ENCODE measurements at places on chromosomes 7 and 10. TPM values are rescaled to one million over a fixed set of nuclear protein-coding genes. Genes with fewer than 3 reads are reported as not detected.
A peak's percentile ranks its signal among the peaks of the same experiment; 100 is the strongest.

The SEC23IP gene
- polyA plus RNA-seq, result 12.4 TPM

The MSMB gene
- polyA plus RNA-seq, result not detected

The SPDYE6 gene
- not detected for polyA plus RNA-seq

The SFXN3 gene
- 11.1 TPM for polyA plus RNA-seq

The MYL10 gene
- polyA plus RNA-seq, result not detected

The LGI1 gene
- 1.8 TPM for polyA plus RNA-seq

The GIMAP1 gene
- polyA plus RNA-seq, result 2.7 TPM

DNA sequence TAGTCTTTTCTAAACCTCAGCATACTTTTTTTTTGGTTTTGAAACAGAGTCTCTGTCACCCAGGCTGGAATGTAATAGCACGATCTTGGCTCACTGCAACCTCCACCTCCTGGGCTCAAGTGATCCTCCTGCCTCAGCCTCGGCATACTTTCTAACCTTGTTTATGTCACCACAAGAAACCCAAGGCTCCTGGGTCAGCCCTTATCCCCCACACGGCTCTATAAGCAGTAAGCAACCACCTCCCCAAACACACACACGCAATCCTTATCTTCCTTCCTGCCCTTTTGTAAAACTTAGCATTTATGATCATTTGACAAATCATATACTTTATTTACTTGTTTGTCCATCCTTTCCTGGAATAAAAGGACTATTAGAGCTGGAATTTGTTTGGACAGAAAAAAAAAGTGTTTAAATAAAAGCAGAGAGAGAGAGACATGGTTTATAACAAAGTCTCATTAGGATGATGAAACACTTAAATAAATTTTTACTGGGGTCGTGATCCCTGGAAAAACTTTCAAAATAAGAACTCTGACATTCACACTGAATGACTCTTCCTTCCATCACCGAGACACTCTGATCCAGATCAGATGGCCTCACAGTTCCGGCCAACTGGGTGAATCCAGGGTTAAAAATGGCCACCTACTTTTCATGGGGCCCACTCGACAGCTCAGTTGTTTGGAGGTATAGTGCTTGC, 72.7 kb upstream of the PIK3CG start:
- no peak overlapping the region for H3K27ac ChIP-seq
- DNase-seq, result no peak
- H3K36me3 ChIP-seq, result no peaks in the 10 kb centered on the region
- no peaks in the 10 kb centered on the region for H3K27me3 ChIP-seq

DNA sequence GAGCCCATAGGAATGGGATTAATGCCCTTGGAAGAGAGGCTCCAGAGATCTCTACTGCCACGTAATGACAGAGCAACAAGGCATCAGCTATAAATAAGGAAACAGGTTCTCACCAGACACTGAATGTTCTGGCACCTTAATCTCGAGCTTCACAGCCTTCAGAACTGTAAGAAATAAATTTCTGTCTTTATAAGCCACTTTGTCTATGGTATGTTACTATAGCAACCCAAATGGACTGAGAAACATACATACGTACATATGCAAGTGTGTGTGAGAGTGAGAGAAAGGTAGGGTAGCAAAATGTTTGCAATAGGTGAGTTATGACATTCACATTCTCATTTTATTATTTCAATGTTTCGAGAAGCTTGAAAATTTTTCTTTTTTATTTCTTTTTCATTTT, 22.1 kb upstream of the HTR5A start:
- no peaks in the 10 kb centered on the region for H3K4me1 ChIP-seq
- H3K36me3 ChIP-seq, result no peaks in the 10 kb centered on the region
- no peak for DNase-seq
- H3K27ac ChIP-seq, result no peak overlapping the region

GRCh38 chr7:114922652-114923402, 933 bp downstream of the MDFIC start:
- H3K4me1 ChIP-seq, result peaks cover 32% of the 10 kb centered on the region
- no peaks in the 10 kb centered on the region for H3K36me3 ChIP-seq
- H3K27me3 ChIP-seq, result no peaks in the 10 kb centered on the region
- DNase-seq, result peak; percentile 82
- peak overlapping the region; percentile 68 for H3K4me3 ChIP-seq

GRCh38 chr7:158655931-158656441, 48.6 kb downstream of the NCAPG2 start:
- H3K4me3 ChIP-seq, result no peak overlapping the region
- no peak overlapping the region for H3K27ac ChIP-seq
- DNase-seq, result no peak
- no peaks in the 10 kb centered on the region for H3K27me3 ChIP-seq
- H3K4me1 ChIP-seq, result no peaks in the 10 kb centered on the region

GRCh38 chr7:31437250-31437865, 76.5 kb upstream of the ITPRID1 start:
- no peaks in the 10 kb centered on the region for H3K27me3 ChIP-seq
- H3K4me1 ChIP-seq, result no peaks in the 10 kb centered on the region
- no peak overlapping the region for H3K4me3 ChIP-seq
- no peak overlapping the region for H3K27ac ChIP-seq
- no peak for DNase-seq

GRCh38 chr10:114604357-114605130, 53.5 kb downstream of the ABLIM1 start:
- no peak overlapping the region for H3K27ac ChIP-seq
- peaks cover 40% of the 10 kb centered on the region for H3K4me1 ChIP-seq

DNA sequence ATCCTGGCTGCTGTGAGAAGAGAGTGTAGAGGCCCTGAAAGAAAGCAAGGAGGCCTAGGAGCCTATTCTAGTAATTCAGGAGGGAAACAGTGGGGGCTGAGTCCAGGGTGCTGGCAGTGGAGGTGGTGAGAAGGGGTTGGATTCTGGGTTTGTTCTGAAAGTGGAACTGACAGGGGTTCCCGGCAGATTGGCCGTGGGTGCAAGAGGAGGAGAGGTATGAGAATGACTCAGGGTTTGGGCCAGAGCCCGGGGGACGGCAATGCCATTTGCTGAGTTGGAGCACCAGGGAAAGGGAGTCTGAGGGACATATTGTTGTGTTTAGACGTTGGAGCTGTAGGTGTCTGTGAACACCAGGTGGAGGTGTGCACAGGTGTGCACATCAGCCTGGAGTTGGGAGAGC, 38.5 kb downstream of the NPTX2 start:
- no peak for DNase-seq
- no peaks in the 10 kb centered on the region for H3K36me3 ChIP-seq
- no peaks in the 10 kb centered on the region for H3K4me1 ChIP-seq
- H3K27me3 ChIP-seq, result no peaks in the 10 kb centered on the region

GRCh38 chr10:77333610-77334340, 303.8 kb downstream of the KCNMA1 start:
- H3K27ac ChIP-seq, result no peak overlapping the region
- no peaks in the 10 kb centered on the region for H3K27me3 ChIP-seq
- H3K36me3 ChIP-seq, result no peaks in the 10 kb centered on the region
- DNase-seq, result no peak

DNA sequence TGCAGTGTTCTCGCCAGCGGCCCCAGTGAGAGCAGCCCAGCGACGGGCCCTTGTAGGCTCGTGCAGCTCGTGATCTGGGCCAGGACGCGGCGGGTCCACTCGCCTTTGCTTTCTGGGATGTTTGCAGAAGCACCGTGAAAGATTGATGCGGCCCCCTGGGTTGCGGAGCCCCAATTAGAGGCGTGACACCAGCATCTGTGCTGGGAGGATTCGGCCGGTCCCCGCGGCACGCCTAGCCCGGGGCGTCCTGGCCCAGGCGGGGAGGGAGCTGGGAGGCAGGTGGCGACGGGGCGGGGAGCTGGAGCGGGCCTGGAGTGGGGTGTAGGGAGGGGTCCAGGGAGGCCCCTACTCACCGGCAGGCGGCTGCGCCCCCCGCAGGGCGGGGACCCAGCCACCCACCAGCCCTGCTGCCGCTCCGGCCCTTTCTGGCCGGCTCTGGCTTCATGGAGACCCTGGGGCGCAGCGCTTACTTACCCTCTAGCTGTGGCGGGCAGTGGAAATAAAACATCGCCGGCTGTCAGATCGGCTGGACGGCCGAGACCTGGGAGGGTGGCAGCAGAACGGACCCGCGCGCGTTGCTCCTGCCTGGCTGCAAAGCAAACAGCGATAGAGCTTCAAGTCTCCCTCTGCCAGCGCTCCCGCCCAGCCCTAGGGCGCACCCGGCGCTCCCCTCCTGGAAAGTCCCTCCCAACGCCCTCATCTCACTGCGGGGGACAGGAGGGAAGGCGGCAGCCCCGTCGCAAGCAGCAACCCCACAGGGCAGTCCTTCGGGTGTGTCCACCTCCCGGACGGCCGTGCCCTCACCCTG, 752 bp downstream of the DRGX start:
- H3K27me3 ChIP-seq, result peaks cover 69% of the 10 kb centered on the region
- peak; percentile 18 for DNase-seq
- no peak overlapping the region for H3K4me3 ChIP-seq

DNA sequence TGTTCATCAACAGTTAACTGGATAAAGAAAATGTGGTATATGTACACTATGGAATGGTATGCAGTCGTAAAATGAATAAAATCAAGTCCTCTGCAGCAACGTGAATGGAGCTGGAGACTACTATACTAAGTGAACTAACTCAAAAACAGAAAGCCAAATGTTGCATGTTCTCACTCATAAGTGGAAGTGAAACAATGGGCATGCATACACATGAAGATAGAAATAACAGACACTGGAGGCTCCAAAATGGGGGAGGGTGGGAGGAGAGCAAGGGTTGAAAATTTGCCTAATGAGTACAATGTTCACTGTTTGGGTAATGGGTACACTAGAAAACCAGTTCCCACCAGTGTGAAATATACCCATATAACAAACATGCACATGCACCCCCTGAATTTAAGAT, 179.5 kb downstream of the ZWINT start:
- H3K27ac ChIP-seq, result no peak overlapping the region
- no peak for DNase-seq
- H3K36me3 ChIP-seq, result no peaks in the 10 kb centered on the region
- H3K4me3 ChIP-seq, result no peak overlapping the region
- no peaks in the 10 kb centered on the region for H3K4me1 ChIP-seq
- no peaks in the 10 kb centered on the region for H3K27me3 ChIP-seq

DNA sequence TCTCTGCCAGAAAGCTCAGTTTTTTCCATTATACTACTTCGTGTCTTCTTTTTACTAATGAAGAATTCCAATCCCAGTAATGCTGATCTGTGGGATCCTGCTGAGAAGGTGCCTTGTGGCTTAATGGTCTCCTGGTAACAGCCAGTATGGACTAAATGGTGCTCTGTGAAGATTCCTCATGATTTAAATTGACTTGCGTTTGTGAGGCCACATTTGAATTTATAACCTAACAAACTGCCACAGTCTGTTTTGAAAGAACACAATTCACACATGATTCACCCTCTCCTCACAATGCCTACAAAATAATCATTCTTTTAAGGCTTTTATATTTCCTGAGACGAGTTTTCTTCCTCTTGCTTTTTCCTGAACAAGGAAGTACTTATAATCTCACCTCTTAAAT, 140.0 kb downstream of the MBL2 start:
- no peak overlapping the region for H3K27ac ChIP-seq
- H3K4me3 ChIP-seq, result no peak overlapping the region
- no peaks in the 10 kb centered on the region for H3K27me3 ChIP-seq

DNA sequence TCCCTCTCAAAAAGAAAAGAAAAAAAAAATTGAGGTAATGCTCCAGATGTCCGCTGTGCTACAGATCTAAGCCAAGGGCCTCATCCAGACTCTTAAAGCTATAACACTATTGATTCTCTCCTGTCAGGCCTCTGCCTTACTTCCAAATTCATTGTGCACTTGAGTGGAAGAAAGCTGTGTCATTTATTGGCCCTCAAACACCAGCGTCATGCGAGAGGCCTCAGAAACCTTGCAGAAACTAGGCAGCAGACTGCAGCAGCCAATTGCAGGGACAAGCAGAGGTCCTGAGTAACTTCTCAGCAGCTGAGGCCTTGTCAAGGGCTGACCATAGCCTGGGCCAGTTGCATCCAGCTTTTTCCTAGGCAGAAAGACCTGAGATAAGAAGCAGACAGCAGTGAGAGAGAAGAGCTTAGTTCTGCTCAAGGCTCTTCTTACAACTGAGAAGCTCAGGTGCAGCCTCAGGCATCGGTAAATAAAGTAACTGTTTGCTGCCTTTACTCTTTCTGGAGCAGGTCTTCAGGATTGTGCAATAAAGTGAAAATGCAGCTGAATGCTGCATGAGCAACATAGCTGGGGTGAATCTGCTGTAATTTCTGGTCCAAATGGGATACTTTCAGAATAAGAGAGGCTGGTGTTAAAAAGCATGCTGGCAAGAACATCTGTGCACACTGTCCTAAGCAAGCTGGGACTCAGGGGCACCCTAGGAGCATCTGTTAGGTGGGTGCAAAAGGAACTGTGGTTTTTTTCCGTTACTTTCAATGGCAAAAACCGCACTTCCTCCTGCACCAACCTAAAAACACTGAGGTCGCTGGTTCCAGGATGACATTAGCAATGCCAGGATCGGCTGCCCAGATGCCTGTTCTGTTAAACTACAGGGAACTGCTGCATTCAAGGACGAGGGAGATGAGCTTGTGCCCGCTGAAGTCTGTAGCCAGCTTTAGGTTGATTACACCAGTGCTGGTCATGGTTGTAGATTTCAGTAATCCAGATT, 181.8 kb upstream of the PFKP start:
- no peaks in the 10 kb centered on the region for H3K27me3 ChIP-seq
- H3K4me1 ChIP-seq, result no peaks in the 10 kb centered on the region
- no peak overlapping the region for H3K27ac ChIP-seq
- no peak overlapping the region for H3K4me3 ChIP-seq

DNA sequence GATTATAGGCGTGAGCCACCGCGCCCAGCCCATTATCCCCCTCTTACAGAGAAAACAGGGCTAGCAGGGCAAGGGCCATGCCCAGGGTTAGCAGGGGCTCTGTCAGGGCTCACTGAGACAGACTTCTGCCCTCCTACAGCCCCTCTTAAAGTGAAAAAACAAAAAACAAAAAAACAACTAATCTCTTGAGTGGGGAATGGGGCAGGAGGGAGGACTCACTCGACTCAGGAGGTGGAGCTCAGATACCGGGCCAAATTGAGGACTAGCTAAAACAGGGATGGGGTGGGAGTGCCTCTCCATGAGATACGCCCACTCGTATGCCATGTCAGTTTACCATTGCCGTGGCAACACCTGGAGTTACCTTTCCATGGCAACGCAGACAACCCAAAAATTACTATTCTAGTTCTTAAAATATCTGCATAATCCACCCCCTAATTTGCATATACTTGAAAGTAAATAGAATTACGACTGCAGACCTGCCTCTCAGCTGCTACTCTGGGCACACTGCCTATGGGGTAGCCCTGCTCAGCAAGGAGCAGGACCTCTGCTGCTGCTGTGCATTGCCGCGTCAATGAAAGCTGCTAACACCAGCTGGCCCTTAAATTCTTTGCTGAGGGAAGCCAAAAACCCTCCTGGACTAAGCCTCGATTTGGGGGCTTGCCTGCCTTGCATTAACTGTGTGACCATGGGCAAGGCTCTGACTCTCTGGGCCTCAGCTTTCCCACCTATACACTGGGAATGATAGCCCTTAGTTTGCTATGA, 13.4 kb downstream of the SSC4D start:
- no peak overlapping the region for H3K4me3 ChIP-seq
- H3K27me3 ChIP-seq, result no peaks in the 10 kb centered on the region
- H3K27ac ChIP-seq, result no peak overlapping the region
- DNase-seq, result no peak

Measured in stomach (tissue), 19 donors.